ENCODE measurements at places on chromosomes 1 and 21.

GRCh38 chr1:235012436-235013210 is 116.0 kb downstream of the TOMM20 start:
- no peak for DNase-seq

DNA sequence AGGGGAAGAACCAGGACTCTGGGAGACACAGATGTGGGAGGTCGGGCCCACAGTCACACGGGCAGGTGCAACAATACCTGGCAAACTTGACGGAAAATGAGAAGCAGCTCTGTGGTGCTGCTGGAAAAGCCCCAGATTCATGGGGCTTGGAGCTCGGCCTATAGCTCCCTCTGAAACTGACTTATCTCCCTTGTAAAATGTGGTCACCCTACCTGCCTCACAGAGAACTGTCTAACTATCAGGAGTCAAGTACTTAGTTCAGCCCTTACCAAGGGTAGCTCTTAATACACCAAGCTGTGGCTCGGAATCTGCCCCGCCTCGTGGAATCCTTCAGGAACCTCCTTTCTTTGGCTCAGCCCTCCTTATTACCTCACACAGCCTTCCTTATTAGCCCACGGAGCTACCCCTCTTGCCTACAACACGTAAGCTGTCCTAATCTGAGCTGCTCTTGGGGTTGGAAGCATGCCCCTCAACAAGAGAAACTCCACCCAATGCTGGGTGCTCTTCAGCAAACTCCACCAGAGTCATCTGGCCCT is 68.9 kb downstream of the MRPL37 start:
- DNase-seq = no peak

DNA sequence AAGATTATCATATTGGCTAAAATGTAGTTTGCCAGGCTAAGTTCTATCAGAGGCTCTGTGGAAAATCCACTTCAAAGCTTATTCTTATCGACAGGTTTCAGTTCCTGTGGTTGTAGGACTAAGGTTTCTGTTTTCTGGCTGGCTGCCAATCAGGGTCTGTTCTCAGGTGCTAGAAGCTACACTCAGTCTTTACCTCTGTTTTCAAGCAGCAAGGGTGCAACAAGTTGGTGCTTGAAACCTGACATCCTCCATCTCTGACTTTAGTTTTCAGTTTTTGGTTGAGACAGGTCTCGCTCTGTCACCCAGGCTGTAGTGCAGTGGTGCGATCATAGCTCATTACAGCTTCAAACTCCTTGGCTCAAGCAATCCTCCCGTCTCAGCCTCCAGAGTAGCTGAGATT is 15.3 kb upstream of the TMCO2 start:
- no peak for DNase-seq

DNA sequence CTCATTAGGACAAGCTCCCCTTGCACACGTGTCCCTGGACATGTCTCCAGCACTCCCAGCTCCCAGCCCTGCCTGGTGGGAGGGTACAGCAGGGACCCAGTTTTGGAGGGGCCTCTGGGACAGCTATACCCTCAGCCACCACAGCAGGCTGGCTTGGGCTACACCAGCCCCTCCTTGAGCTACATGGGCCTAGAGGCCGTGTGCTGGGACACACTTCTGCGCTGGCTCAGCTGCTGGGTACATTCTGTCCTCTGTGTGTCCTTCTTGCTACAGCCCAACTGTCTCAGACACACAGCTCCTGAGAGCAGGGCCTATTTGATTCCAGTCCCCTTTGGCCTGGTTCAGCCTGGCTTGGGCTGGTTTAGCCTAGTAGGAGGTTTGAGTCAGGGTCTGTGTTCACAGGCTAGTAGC is 26.7 kb downstream of the DMAP1 start:
- no peak for DNase-seq

DNA sequence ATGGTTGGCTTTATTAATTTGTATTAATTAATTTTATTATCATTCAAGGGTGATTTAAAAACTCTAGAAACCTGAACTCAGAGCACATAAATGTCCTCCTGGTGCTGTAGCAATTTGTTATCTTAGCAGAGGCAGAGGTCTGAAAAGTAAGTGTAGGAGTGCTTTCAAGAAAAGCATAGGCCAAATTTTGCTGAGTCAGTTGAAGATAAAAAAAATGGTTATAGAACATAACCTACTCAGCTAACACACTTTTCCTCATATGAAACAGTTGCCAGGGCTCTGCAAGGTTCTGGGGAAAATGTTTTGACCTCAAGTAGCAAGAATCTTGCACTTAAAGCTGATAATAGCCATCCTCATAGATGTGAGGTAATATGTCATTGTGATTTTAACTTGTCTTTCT is 53.5 kb upstream of the CHODL start:
- no peak for DNase-seq

DNA sequence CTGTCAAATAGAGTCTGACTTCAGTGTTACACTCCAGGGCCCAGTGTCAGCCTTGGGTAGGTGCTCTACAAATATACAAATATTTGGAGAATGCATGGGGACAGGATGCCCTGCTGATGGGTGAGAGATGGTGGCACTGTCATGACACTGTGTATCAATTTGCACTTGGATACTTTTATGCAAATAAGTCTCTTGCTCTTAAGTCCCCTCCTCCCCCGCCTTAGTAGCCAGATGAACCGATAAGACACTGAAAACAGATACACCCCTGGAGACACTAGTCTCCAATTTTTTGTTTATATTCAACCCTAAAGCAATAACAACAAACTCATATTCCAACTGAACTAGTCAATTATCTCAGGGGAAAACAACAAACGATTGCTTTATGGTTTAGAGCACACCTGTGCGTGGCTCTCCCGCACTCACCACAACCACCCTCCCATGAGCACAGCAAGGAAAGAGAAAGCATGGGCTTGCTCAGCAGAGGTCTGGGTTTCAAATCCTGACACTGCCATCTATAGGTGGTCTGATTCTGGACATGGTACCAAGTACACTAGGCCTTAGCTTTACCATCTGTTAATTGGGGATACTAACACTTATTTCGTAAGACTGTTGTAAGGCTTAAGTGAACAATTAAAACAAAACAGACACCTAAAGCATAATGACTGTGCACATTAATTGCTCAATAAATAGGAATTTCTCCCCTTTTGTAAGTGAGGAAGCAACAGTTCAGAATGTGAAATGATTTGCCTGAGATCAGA is 50.3 kb downstream of the HIVEP3 start:
- DNase-seq = no peak

GRCh38 chr1:67618285-67619018 is 66.5 kb upstream of the GADD45A start:
- peak; percentile 50 for DNase-seq

GRCh38 chr21:20902998-20903397 is 95.2 kb upstream of the NCAM2 start:
- no peak for DNase-seq

- DNase-seq = no peak
These were observed 58.9 kb upstream of the SAMD13 start for GRCh38 chr1:84242641-84243040.

- no peak for DNase-seq
These were observed 12.1 kb upstream of the OLIG2 start for GRCh38 chr21:33013626-33014025.

- DNase-seq = no peak
These were observed 155.6 kb upstream of the ZNF648 start for GRCh38 chr1:182217071-182217470.

- no peak for DNase-seq
These were observed 169.5 kb downstream of the VAV3 start for GRCh38 chr1:107795441-107795840.

DNA sequence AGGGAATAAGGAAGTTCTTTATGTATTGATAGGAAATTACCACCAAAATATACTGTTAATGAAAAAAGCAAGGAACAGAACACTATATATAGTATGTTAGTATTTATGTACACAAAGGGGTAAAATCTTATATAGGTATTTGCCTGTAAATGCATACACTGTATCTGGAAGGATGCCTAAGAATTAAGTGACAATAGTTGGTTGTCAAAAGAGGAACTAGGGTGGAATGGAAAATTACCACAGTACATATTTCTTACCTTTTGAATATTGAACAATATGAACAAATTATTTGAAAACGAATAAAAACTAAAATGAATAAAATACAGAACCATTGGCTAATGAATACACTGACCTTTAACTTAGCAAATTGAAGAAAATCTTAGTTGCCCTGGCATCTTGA is 13.6 kb downstream of the ARPC5 start:
- DNase-seq = no peak

DNA sequence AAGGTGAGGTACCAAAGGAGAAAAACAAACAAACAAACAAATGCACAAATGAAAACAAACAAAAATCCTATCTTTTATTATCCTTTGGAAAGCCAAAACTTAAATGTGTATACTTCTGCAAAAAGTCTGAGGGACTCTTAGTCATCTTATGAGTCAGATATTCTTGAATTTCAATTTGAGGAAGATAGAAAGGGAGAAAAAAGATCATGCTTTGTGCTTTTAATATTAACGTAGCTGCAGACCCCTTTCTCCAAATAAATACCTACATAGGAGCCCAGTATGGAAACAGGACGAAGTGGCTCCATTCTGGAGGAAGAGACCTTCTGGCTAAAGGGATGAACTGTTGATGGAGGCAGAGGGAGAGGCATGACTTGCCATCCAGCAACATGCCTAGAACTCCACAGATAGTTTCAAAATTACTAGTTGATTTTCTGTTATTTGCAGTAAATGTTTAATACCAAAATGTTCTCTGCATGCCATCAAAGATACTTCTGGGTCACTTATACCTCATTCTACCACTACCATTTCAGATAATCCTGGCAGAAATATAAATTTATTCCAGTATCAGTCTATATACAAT is 25.4 kb downstream of the NUP210L start:
- no peak for DNase-seq

DNA sequence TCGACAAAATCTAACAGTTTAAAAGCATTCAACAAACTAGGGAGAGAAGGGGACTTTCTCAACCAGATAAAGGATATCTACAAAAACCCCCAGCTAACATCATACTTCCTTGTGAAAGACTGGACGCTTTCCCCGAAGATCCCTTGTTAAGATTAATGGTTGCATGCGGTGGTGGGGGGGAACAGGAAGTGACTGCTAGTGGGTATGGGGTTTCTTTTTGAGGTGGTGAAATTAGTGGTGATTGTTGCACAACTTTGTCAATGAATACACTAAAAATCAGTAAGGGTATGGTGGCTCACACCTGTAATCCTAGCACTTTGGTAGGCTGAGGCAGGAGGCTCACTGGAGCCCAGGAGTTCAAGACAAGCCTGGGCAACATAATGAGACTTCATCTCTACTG is 26.9 kb upstream of the EYA3 start:
- no peak for DNase-seq

DNA sequence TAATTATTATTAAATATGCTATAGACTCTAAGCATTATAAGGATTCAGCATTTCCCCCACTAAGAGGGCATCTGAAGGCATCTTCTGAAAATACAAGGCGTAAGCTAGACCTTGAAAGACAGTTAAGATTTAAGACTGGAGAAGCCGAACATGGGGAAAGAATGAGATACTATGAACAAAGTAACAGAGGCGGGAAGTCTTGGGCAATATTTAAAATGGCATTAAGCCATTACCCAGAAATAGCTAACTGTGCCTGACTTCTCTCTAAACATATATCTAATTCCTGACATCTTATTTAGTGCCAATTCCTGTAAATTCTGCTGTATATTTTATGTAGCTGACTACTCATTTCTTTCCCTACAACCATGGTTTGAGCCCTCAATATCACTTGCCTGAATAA is 20.9 kb downstream of the DPH5 start:
- DNase-seq = no peak

DNA sequence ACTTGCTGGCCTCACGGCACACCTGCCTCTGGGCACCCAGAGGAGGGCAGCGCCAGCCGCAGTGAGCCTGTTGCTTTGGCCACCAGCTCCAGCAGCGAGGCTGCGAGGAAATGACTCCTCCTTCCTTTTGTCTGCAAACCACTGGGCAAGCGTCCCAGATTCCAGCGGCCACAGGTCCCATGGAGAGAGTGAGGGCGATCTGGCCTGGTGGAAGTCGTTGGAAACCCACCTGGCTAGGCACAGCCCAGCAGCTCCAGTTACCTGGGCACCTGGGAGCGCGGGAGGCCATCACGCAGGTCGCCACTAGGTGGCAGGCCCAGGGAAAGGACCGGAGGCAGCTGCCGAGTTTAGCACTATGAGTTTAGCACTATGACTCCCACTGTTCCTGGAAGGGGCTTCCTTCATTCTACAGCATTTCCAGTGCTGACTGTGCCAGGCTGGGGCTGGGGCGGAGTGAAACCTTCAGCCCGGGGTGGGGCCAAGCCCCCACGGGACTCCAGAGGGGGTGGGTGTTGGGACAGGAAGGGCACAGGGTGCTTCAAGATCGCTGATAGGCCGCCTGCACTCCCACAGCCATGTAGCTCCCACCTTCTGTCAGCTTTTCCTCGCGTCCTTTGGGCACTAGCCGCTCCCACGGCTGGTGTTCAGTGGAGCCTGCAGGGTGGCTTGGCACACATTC is 1.1 kb upstream of the ESPN start:
- no peak for DNase-seq

DNA sequence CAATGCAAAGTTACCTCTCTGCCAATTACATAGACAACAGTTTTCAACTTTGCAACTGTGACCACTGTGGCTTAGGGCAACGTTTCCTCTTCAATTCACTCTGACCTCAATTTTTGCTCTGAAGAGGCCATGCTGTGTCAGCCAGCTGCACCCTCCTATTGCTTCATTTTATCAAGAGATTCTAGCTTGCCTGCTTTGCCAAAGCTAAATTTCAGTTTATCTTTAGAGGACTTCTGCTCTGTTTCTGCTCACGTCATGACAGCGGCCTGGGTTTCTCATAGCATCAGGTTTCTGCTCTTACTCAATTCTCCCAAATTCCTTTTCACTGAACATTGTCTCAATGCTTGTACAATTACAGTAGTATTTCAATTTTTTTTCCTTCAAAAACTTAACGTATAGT is 154.6 kb downstream of the PLA2G4A start:
- DNase-seq = no peak

GRCh38 chr21:35843911-35844667 is 216.2 kb downstream of the SETD4 start:
- no peak for DNase-seq

GRCh38 chr1:56806804-56807203 is 12.4 kb downstream of the FYB2 start:
- DNase-seq = no peak

GRCh38 chr1:11858968-11859871 is 475 bp upstream of the NPPB start:
- no peak for DNase-seq

DNA sequence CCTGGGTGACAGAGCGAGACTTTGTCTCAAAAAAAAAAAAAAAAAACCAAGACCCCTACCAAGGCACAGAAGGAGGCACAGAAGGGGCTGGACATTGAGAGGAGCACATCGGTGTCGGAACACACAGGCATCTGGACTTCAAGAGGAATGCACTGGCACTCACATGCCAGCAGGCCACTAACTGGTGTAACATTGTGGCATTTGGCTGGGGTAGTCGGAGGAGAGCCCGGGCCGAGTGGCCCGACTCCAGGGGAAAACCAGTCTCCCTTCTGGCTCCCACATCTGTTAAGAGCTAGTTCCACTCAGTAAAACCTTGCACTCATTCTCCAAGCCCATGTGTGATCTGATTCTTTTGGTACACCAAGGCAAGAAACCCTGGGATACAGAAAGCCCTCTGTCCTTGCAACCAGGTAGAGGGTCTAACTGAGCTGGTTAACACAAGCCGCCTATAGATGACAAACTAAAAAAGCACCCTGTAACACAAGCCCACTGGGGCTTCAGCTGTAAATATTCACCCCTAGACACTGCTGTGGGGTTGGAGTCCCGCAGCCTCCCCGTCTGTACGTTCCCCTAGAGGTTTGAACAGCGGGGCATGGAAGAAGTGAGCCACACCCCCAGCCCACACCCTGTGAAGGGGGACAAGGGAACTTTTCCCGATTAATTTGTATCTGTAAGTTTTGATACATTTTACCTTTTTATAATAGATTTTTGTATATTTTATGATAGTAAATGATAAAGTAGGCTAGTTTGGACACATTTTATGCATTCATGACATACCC is 17.2 kb upstream of the AKIRIN1 start:
- no peak for DNase-seq

All from skin of body (tissue), 3 donors.